Cardiac septum (tissue), 1 donor: ENCODE measurements at places on chromosomes 16 and 17.

GRCh38 chr16:10880594-10881452 is 3.8 kb downstream of the CIITA start:
- no peak for DNase-seq

GRCh38 chr17:49843774-49844350 is 4.0 kb downstream of the TAC4 start:
- no peak for DNase-seq

GRCh38 chr16:53707671-53708070 is 3.7 kb downstream of the FTO start:
- DNase-seq, result no peak

DNA sequence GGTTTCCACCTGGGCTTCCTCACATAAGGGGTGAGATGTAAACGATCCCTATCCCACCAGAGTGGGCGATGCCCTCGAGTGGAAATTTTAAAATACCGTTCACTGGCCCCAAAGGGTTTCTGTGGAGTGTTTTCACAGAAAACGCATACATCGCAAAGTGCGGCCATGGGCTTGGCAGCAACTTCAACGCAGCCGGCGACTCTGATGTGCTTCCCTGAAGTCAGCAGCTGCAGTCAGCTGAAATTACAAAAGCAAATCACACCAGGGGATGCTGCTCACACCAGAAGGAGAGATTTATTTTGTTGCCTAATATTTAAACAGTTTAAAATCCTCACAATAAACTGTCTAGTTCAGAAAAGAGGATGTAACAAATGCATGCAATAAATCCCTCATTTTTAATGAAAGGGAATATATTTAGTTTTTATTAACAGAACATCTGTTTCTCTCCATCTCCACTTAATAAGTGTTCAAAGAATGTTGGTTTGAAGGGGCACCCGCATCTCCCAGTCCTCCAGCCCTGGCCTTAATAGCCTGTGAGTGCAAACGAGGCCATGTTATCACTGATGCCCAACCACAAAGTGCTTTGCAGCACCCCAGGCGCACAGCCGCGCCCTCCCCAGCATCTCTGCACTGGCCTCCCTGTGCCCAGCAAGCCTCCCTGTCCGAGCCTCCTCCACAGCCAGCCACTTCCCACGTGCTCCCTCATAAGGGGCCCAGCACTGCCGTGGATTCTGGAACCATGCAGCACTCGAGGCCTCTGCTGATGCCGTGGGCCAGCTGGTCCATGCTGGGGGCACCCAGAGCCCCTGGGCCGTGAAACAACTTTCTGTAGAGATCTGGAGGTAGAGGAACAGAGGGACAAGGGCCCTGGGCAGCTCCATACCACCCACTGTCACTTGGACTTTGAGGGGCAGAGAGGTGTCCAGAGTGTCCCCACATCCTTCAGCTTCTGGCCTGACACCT is 17.3 kb upstream of the XYLT2 start:
- DNase-seq, result no peak

DNA sequence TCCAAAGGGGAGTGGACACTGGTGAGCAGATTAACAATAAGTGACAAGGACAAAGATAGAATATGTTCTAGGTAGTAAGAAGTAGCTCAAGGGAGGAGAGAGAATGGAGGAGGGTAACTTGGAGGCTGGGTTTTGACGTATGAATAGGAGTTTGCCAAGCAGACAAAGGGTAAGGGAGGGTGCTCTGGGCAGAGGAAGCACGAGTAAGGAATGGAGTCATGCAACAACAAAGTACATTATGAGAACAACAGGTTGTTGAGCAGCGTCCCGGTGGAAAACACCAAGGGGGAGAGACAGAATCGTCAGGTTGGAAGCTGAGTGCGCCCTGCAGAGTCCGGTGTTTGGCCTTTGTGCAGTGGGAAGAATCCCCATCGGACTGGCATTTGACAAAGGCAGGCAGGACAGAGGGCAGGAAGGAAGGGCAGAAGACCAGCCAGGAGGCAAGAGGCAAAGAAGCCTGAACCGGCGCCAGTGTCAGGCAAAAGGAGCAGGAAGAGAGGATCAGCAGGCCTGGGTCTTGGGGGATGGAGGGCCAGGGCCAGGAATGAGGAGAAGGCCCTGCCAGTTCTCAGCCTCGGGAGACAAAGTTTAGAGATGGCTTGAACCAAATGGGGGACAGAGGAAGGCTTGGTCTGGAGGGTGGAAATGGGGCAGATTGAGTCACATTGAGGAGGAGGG is 134.3 kb upstream of the TNRC6C start:
- DNase-seq, result peak; percentile 70

- no peak for DNase-seq
These were observed at the start of gene MYH8 for GRCh38 chr17:10421900-10422542. MYH8 (minus strand) TSS chr17:10421950; CDS start chr17:10420227, 1,723 bp downstream.

GRCh38 chr16:26189536-26189935 is 497.8 kb downstream of the HS3ST4 start:
- no peak for DNase-seq

DNA sequence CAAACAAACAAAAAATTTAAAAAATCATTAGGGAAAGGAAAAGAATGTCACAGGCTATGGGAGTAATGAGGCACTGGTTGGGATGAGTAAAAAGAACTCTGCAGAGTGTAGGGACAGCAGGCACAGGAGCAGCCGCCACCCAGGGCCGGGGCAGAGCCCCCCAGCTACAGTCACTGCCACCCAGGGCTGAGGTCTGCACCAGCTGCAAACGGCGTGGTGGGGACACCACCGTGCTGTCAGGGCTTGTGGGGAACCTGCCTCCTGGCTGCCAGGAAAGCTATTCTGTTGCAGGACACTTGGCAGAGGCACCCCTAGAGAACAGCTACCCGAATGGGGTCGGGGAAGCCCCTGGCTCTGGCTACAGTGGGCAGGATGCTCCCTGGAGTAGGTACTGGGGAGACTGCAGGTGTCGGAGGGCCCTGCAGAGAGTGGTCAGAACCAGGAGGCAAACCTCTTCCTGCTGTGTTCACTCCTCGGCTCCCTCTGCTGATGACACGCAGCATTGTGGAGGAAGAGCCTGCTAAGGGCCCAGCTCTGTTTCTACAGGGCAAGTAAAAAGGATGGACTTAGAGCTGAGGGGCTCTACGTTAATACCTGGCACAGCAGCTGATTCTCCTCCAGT is 32.3 kb upstream of the CAPN15 start:
- DNase-seq, result no peak

DNA sequence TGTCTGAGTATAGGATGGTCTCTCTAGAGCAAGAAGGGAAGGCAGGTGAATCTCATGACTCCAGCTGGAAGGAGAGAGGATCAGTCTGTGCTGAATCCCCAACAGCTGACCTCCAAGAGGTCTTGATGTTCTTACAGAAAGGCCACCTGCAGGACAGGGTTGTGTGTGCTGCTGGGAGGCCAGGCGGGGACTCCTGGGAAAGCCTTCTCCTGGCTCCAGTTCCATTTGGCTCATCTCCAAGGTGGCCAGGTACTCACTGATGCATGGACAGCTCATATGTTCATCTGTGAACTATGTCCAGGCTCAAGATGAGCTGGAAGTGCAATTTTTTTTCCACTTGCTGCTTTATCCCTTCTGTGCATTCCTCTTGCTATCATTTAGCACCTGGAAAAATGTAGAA is 730.2 kb upstream of the RBFOX1 start:
- DNase-seq, result no peak

DNA sequence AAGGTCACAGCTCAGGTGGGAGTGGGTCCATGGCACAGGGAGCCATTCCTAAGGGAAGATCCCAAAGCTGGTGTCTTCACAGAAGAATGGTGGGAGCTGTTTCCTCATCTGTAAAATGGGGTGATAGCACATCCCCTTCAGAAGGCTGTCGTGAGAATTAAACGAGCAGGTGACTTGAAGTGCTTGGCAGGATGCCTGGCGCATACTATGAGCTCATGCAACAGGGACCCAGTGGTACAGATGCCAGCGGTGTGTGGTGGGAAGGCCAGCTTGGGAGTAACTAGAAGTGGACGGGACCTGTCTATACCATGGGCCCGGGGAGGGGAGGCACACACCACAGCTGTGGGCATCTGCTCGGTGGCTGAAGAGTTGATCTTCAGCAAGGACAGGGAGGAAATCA is 189.3 kb upstream of the TNRC6C start:
- DNase-seq, result no peak

DNA sequence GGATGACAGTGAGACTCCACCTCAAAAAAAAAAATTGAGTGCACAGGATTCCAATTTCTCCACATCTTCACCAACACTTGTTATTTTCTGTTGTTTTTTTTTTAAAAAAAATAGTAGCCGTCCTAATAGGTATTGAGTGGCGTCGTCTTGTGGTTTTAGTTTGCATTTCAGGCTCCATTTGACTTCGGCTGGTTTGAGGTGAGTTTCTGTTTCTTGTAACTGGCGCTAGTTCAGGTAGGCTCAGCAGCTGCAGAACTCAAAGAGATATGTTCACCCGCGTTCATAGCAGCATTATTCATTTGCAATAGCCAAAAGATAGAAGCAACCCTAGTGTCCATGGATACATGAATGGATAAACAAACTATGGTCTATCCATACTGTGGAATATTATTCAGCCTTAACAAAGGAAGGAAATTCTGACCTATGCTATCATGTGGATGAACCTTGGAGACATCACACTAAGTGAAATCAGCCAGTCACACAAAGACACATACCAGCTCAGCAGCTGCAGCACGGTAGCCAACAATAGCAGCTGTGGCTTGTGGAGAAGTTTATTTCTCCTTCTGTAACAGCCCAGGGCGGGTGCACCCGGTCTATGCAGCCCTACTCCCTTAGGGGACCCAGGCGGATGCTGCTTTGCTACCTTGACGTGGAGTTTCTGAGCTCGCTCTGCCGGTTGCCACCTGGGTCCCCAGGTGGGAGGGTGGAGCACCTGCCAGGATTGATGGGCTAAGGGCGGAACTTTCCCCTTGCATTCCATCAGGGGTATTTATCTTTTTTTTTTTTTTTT is 44.9 kb downstream of the TMEM235 start:
- DNase-seq, result no peak

DNA sequence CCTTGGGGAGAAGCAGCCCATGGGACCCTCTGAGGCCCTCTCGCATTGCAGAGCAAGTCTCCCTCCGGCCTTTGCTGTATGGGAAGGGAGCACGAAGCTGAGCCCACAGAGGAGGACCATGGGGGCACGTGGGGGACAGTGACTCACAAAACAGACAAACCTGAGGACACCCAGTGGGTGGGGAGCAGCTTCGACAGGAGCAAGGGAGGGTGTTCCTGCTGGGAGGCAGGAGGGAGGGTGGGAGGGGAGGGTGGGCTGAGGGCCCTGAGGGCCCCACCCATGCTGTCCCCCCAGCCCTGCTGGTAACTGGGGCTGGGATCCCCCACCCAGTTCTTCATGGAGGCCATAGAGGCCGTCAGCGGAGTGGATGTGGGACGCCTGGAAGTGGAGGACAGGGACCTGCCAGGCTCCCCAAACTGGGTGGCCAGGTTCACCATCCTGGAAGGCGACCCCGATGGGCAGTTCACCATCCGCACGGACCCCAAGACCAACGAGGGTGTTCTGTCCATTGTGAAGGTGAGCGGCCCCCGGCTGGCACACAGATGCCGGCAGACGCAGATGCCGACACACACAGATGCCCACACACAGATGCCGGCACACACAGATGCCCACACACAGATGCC is 12.5 kb downstream of the SLC22A31 start:
- DNase-seq, result no peak

- DNase-seq, result no peak
These were observed 10.9 kb upstream of the HS3ST6 start for GRCh38 chr16:1929105-1929504.
